CD4-positive, alpha-beta T cell treated with Interleukin-2 at 100 ng/mL for 4 hours (primary cell): ENCODE measurements at places on chromosomes 4 and X.

DNA sequence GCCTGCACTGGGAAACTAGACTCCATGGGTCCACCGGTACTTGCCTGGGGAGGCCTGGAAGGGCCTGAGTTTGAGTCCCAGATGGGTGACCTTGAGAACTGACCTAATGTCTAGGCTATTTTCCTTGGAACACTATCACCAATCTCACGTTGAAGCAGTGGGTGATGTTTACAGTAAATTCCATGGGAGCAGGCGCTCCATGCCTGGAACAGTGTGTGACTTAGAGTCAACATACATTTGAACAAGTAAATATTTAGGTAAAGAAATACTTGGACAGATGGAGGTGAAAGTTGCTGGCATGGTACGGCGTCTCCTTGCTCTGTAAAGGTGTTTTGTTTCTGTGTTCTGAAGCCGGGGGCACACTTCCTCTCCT lies 47.5 kb downstream of the TBC1D14 start:
- no peak for DNase-seq

DNA sequence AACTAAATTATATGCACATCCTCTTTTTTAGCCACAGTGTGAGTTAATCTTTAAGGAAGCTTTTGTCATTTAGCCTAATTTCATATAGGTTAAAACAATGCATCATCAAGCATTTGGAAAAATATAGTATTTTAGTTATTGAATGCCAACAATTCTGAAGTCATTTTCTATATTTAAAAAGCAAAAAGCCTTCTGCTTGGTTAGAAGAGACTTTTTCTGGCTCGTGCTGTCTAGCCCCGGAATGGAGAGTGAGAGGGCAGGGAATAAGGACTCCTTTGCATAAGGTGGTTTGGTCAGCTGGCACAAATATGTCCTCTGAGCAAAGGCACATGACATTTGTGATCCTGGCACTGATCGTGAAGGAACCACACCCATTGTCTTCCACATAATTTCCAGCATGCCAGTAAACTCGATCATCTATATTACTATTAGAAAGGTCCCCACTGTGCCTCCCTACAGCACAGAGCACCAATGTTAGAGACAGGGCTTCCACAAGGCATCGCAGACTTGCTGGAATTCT lies 393.7 kb upstream of the INTU start:
- DNase-seq = no peak

- no peak for DNase-seq
These were observed 2.2 kb downstream of the UGT2B4 start for GRCh38 chr4:69493515-69493914.

DNA sequence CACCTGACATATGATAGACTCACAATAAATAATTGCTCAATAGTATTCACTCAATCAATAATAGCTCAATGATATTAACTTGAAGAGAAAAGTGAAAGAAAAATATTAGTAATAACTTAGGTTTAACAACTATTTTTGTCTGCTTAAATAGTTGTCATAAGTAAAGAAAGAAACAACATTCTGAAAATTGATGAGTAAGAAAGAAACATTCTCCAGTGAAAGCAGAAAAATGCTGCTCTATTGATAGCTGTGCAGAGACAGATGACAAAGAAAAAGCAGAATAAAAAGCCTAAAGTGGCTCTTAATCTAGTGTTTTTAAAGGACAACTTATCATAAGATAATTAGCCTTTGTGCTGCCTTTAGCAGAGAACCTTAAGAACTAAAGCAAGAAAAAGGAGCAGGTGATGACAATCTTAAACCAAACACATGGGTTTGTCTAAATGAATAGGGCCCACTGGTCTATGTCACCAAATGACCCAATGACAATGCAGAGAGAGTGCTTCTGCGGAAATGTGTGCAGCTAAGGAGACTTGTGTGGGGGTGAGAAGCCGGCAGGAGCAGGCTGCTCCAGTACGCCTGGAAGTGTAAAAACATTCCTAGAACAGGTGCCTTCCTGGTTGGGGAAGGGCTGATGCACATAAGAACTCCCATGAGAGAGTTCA lies 13.2 kb downstream of the HS3ST1 start:
- no peak for DNase-seq

GRCh38 chr4:170005472-170005871 lies 20.7 kb downstream of the MFAP3L start:
- DNase-seq = no peak

DNA sequence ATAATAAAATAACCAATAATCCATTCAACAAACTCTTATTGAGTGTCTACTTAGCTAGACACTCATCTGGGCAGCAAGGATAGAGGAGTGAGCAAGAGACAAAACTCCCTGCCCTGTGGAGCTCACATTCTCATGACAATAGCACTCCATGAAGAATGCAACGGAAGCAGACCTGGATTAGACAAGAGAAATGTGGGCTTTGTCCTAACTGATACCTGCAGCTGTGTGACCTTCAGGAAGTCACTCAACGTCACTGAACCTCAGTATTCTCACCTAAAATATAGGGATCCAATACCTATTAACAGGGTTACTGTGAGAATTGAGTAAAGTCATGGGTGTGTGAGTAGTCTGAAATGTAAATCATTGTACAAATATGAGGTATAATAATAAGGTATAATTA lies 61.2 kb downstream of the NDNF start:
- no peak for DNase-seq

DNA sequence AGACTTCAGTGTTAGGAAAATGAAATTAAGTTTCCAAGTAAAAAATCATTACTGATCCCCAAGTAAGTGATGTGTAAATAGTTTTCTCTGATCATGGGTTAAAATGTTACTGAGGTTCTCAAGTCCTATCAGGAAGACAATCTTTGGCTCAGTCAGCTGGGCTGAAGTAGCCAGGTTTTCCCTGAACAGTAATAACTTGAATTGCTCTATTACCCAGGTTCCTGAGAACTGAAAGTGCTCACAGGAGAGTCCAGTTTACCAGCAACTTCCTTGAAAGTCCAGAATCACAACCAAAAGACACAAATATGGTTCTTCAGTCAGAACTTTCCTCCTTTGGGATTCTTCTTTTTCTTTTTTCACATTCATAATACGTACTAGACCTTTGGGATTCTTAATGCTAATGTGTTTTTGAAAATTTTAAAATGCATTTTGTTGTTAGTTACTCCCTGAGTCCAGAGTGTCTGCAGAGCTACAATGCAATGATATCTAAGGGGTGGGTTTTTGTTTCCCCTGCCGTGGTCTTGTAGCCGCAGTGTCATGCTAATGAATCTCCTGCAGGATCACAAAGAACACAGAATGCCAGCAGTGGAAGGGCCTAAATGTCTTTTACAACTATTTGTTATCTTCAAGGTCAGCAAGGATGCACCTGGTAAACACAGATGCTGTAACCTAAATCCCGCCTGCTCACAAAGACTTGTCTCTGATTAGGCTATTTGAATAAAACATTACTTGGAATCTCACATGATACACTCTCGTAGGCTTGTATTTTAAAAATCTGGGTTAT lies 439.8 kb upstream of the NR3C2 start:
- no peak for DNase-seq

DNA sequence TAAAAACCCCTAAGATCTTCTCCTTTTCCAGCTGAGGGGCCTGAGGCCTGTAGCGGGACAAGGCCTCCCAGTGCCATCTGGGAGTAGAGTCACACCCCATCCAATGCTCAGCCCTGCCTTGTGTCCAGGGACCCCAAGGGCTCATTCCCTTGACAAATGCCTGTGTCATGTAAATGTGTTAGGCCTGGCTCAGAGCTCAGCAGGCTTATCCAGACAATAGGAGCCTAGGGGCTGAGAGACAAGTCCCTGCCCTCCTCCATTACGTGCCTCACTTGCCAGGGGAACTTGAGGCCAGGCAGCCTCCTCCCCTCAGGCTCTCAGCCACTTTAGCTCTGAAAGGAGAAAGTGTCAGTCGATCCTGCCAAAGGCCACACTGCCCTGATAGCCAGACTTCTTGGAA lies 166.8 kb upstream of the MAMLD1 start:
- DNase-seq = no peak

DNA sequence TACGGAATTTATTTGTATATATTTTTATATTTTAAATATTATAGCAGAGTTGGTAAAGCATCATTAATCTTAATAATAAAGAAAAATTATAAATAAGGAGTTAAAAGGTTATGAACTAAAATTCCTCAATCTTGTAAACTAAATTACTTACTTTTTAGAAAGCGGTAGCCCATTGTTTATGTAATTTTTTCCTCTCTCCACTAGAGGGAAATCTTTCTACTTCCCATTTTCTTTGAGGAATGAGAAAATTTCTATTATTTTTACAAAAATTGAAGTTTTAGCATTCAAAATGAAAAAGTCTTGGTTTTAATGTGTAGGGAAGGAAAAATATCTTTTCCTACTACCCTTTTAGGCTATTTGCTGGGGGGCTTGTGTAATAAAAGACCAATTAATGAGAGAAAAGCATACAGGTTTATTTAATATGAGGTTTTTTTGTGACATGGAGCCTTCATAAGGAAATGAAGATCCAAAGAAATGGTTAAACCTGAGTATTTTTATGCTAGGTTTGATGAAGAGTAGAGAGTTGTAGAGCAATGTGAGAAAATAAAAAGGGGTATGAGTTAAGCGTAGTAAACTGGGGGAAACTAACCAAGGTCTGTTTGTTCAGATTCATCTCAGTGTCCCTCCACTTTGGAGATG lies 68.7 kb upstream of the ADAD1 start:
- no peak for DNase-seq

DNA sequence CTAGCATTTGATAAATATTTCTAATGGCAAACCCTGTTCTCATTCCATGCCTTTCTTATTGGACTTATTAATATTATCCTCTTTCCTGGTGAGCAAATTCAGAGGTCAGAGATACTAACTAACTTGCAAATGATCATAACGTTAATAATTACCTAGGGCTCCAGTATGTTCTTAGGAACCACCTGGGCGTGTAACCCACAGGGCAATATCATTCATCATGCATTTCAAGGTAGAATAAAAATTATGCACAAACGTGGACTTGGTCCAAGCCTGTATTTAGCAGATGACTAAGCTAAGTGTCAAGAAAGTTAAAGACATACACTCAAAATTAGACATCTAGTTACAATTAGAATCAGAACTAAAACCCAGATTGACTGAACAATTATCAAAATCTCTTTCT lies 850.1 kb downstream of the TRIML1 start:
- DNase-seq = no peak

DNA sequence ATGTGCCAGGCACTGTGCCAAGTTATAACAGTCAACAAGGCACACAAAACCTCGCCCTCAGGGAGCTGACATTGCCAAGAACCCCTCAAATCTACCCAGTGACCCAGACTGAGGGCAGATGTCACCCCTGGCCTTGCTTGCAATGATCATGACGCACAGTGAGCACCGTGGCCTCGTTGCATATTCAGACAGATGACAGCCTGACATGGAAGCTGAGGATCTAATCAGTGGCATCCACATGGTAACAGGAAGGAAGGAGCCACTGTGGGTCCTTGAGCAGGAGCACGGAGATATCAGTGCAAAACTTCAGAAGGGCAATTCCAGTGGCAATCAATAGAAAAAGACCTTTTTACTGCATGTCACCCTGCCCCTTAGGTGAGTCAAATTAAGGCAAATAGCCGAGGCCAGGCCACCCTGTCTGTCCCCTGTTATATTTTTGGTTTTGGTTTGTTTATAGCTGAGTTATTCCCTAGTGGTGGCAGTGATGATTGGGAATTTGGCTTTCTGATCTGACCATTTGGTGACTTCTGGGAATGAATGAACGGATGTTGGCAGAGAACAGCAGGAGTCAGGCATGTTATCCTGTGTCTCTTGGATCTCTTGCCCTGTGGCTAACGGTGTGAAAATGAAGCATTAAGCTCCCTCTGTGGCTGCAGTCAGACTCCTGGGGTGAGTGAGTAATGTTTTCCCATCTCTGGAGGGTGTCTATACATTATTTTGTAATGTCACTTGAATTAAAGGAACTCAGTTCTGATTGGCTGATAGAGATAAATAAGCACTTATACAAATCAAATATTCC lies 20.4 kb downstream of the WDR13 start:
- DNase-seq = no peak

DNA sequence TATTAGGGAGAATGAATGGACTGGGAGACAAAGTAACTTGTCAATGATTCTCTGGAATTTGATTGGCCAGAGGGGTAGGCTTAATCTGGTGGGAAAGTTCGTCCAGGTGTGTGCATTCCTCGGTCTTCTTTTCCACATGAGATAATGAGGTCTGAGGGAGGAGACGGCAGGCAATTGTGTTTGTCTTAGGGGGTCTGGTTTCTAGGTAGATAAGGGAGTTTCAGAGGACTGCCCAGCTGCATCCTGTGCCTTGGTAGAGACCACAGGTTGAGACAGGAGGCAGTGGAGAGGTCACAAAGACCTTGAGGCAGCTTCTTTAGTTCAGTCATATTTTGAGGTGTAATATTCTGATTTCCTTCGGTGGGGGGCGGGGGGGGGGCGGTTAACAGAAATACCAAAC lies 4.3 kb downstream of the MGST2 start:
- no peak for DNase-seq

- DNase-seq = no peak
These were observed 457.9 kb downstream of the BCOR start for GRCh38 chrX:39639871-39640270.

DNA sequence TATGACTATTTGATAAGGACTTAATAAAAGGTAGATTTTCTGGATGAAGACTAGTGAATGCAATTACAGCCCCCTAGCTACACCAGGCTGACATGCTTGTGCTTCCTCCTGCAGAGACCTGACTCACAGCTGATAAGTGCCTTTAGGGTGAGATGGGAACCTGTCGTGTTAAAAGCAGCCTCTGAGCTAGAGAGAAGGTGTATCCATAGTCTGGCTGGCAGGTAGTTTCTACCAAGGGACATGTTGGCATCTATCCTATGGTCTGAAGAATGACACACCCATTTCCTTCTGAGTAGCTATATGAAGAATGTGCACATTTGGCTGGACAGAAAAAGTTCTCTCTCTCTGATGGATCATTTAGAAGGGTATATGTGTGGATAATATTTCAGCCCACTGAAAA lies 64.1 kb downstream of the PARM1 start:
- DNase-seq = no peak

GRCh38 chrX:72395237-72395636 lies 89.5 kb upstream of the CITED1 start:
- no peak for DNase-seq

GRCh38 chr4:168487282-168488035 lies 7.2 kb upstream of the DDX60L start:
- DNase-seq = no peak

DNA sequence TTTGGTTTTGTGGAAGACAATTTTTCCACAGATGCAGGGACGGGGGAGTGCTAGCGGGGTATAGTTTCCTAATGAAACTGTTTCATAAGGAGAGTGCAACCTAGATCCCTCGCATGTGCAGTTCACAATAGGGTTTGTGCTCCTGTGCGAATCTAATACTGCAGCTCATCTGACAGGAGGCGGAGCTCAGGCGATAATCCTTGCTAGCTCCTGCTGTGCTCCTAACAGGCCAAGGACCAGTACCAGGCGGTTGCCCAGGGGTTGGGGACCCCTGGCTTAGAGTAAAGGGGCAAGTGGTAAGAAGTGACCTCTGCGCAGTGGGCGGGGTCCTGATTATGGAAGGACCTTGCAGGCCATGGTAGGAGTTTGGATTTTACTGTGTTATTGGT lies 3.8 kb downstream of the SCML1 start:
- no peak for DNase-seq

- no peak for DNase-seq
These were observed 135.0 kb downstream of the IDS start for GRCh38 chrX:149370097-149370496.
